ENCODE measurements at places on chromosomes 5 and 9.

DNA sequence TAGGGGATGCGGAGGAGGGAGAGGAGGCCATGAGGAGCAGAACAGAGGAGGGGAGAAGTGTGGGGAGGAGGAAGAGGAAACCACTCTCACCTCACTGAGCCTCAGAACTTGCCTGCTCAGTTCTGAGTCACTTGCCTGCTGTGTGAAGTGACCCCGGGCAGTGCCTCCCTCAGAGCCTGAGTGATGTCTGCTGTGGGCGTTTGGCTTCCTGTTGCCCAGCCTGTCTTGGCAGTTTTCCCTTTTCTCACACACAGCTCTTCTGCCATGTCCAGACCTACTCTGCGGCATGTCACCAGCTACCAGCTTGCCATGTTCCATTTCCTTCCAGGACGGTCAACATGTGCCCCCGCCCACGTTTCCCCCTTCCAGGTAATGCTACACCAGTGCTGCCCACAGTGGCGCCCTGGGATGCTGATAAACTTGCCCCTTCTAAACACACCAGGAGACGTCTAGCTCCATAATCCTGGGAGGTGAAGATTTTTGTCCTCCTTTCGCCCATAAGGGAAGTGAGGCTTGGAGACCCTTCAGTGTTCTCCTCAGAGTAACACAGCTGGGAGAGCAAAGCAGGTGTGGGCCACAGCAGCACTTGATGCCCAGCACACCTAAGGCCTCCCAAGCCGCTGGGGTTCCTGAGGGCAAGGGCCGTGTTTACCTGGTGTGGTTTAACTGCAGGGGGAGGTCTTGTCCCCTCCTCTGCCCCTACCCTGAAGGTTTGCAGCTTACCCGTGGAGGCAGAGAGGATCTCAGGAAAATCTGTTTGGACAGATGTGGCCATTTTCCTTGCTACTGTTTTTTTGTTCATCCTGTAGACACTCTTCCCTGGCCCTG, 63.8 kb upstream of the RNF130 start:
- peak; percentile 28 for DNase-seq

GRCh38 chr5:175347931-175348330, 96.1 kb downstream of the DRD1 start:
- DNase-seq, result no peak

GRCh38 chr5:96236051-96236450, 197.0 kb downstream of the PCSK1 start:
- no peak for DNase-seq

DNA sequence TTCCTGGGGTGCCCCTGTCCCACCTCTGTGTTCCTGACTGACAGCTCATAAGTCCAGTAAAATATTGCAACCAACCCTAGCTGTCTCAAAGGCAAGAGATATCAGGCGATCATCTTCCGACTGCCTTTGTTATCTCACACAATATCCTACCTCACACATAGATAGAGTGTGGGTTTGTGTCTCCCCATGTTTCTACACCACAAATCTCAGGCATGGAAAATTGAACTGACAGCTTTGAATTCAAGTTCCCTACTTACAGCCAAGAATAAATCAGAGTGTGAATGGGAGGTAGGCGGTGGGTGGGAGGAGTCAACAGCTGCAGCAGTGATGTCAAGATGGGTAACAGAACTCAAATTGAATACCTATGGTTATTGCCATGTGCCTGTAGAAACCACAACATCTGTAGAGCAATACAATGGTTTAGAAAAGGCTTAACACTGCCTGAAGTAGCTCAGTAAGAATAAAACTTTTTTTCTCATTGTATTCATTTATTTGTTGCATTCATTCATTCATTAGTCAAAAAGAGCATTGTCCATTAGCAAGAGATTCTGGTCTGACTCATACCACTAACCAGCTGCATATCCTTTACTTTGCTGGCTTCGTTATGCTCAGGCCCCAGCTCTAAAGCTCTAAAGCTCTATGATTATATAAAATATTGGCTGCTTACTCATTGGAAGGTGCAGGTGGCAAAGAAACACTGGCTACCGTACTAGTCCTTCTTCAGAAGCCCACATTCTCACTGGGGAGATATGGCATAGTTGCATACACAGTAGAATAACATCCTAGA, 108.2 kb upstream of the DMAC1 start:
- DNase-seq, result no peak

- peak; percentile 68 for DNase-seq
Measured at GRCh38 chr9:23821375-23822181, 4.5 kb downstream of the ELAVL2 start.

DNA sequence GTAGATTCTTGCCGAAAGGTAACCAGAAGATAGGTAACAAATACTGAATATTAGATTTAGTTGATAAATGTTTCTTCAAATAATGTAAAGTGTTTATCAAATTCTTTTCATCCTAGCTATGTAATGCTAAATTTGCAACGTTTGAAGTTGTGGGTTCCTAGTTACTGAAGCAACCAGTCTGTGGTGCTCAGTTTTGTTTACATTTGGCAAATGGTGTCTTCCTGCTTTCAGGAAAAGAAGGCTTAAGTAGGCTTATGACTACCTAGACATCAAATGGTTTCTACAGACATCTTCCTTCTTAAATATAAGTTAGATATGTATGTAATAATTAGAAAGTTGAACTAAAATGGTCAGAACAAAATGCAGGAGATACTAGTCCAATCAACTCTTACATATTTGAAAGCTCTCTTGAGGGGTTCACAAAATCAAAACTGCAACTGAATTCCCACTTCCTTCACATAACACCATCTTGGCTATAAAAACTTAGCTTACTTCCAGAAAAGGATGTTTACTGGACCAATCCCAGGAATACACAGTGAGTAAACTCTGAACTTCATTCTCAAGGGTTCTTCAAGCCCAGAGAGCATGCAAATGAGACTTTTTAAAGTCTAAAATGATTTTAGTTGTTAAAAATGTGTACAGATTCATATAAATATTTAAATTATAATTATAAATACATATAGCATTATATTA, 125.7 kb upstream of the ITGA1 start:
- no peak for DNase-seq

GRCh38 chr5:134451225-134451935, 39.7 kb upstream of the CDKN2AIPNL start:
- no peak for DNase-seq

DNA sequence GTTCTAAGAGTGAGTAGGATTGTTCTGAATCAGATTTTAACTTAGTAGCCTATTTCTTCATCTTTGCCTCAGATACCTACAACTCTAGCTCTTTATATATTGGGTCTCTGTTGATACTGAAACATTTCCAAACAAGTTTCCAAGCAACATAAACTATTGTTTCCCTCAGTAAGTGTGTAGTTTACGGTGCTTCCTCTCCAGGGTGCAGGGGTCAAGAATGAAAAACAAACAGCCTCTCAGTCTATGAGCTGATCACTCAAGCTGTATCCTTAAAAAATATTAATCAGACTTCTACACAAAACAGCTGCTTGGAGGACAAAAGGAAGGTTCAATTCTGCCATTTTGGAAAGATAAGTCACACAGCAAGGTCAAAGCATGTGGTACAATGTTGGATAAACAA, 75.0 kb downstream of the ADAMTS12 start:
- no peak for DNase-seq

DNA sequence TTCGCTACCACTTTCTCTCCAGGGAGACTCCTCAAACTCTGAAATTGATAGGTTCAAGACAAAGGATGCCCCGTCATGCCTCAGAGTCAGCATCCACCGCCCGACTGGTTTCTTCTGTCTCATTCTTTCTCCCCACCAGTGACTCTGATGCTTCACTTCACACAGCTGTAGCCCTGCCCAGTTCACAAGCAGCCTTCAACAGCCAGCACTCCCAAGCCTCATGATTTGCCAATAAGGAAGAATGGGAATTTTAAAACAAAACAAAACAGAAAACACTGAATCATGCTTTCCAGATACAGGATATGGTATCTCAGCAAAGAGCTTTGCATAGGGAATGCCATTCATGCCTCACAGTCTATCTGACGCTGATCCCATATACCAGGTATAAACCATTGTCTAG, 371.2 kb upstream of the RORB start:
- DNase-seq, result no peak

DNA sequence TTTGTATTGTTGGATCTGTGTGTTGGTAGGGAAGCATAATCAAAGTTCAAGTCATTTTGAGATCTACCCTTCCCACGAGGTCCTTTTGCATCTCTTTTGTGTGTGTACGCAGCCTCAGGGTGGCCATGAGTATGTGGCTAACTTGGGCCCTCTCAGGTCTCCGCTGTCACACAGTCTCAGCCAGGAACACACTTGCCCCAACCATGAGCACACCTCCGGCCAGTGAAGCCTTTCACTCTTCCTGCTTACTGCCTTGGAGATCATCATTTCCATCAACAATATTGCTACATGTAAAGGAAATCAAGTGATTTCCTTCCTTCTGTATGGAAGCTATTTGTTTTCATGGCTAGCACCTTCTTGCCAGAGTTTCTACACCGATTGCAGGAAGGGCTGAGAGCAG, 13.9 kb downstream of the ZNF346 start:
- DNase-seq, result no peak

DNA sequence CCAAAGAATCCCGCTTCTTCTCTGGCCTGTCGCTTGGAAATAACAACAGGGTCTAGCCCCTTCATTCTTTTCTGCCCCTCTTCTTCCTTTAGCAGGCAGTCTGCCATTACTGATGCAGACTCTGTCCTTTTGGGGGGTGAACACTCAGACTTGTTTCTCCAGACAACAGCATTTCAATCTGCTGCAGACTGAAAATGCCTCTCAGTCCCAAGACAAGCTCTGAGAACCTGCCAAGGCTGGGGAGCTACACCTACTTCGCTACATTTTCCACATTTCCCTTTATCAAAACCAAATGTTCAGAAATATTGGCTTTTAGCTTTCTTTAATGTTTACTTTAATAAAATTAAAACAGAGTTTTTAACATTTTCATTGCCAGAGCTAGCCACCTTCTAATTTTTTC, 152.4 kb downstream of the MPDZ start:
- peak; percentile 42 for DNase-seq

DNA sequence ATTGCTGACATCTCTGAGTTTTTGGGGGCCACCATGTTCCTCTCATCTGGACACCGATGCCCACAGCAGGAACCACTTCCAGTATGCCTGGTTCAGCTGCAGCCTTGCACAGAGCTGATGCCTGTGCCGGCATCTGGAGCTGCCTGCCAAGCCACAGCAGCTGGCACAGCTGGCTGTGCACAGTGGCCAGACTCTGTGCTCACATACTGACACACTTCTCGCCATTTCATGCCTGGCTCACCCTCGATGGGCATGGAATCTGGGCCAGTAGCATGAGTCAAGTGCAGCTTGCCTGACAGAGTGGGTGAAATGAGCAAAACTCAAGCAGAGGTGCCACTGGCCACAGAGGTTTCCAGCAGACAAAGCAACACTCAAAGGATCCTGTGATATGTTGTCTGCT, 863.4 kb downstream of the DNAH5 start:
- DNase-seq, result no peak

DNA sequence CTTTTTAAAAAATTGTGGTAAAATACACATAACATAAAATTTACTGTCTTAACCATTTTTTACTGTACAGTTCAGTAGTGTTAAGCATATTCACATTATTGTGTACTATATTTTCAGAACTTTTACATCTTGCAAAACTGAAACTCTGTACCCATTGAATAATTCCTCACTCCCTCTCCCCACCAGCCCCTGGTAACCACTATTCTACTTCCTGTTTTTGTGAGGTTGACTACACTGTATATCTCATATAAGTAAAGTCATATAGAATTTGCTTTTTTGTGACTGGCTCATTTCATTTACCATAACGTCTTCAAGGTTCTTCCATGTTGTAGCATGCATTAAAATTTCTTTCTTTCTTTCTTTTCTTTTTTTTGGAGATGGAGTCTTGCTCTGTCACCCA, 87.0 kb downstream of the LNPEP start:
- DNase-seq, result no peak

- DNase-seq, result no peak
Measured at GRCh38 chr5:143143973-143144372, 259.5 kb downstream of the NR3C1 start.

DNA sequence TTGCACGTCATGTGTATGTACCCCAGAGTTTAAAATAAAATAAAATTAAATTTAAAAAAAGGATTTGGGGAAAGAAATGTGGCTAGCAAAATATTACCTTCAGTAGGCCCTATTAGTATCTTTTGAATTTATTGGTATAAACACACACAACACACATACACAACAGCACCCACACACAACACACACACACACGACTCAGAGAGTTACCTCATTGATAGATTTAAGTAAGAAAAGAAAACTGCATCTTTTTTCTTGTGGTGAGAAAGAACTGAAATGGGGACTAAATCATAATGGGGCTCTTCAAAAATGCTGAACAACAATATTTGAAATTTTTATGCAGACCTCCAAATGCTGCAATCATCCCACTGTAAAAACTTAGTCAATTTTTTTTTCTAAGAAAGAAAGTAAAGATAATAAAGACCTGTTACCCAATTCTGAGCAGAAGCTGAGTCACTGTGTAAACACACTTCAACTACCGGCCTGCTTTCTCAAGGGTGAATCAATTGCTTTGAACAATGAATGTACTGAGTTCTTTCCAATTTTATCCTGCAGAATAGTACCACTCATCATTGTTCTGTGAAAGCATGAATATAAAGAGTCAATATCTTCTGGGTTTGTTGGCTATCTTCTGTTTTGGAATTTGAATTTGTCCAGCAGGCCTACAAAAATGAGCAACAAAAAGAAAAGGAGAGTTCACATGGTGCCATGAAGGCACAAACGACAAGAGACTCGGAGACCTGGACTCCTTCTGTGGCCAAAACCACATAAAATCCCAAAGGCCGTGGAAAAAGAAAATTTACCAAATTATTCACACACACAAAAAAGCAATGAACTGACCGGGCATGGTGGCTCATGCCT, 57.9 kb upstream of the CCNG1 start:
- DNase-seq, result no peak

DNA sequence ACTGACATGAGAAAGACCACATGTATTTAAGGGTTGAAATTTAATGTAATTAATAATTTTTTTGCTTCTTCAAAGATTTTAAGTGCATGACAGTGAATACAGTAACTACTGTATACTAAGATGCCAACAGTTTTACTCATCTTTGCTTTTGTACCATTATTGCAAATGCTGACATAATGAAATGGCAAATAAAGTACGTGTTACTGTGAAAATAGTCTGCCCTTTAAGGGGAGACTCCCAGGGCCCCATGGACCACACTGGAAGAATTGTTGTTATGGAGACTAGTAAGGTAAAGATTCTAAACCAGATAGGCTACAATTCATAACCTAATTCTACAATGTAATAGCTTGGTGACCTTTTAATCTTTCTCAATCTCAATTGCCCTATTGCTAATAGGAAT, 84.7 kb downstream of the NR3C1 start:
- no peak for DNase-seq

GRCh38 chr5:160326981-160327380, 14.6 kb upstream of the CCNJL start:
- DNase-seq, result no peak

DNA sequence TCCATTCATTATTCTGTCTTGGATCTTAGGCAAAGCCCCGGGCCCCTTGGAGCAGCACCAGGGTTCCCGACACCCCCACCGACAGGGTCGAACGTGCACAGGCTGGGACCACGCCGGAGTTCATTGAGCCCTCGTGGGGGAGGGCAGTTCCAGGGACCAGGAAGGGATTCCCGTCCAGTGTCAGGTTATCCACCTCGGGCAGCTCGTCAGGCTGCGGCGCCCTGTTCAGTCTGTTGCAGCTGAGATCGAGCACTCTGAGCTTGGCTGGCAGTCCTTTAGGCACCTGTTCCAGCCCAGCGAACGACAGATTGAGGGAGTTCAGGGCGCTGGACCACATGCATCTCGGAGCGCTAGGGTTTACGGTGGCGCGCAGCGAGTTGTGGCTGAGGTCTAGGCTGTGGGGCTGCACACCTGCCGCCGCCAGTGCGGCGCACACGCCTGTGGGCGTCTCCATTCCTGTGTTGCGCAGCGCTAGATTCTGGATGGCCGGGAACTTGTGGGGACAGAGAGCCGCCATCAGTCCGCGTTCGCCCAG, 1.1 kb downstream of the CD14 start:
- no peak for DNase-seq
